ENCODE measurements at places on chromosomes 6 and 20.

- DNase-seq: no peak
Measured at GRCh38 chr6:144721232-144721631, 436.1 kb downstream of the UTRN start.

- DNase-seq: no peak
Measured at GRCh38 chr6:87789198-87789899, 87.3 kb upstream of the AKIRIN2 start.

DNA sequence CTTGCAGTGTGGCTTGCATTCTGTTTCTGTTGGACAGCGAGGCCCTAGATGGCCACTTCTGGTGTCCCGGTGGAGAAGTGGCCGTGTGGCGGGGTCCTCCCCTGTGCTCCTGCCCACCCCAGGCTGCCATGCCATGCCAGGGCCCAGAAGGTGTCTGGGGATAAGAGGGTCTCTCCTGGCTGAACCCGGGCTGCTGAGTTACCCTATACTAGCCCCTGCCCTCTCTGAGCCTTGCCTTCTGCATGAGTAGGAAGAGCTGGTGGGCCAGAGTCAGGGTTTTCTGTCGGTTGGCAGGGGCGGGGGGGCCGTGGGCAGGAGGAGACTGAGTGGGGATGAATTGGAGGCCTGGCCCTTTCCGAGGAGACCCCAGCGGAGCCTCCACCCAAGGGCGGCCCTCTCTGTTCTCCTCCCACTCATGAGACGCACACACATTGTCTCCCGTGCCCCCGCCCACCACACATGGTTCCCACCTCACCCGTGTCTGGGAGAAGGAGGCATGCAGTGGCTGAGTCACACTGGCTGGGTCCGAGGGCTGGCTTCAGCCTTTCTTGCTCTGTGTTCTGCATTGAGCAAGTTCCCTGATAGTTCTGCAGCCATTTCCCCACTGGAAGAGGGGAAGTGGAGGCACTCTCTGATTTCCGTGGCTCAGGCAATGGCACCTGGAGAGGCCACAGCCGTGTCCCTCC is 24.6 kb downstream of the VSTM2L start:
- no peak for DNase-seq

GRCh38 chr6:34227761-34228421 is 8.8 kb upstream of the HMGA1 start:
- no peak for DNase-seq

- DNase-seq: no peak
Measured at GRCh38 chr6:139881728-139882211, 507.3 kb upstream of the CITED2 start.

DNA sequence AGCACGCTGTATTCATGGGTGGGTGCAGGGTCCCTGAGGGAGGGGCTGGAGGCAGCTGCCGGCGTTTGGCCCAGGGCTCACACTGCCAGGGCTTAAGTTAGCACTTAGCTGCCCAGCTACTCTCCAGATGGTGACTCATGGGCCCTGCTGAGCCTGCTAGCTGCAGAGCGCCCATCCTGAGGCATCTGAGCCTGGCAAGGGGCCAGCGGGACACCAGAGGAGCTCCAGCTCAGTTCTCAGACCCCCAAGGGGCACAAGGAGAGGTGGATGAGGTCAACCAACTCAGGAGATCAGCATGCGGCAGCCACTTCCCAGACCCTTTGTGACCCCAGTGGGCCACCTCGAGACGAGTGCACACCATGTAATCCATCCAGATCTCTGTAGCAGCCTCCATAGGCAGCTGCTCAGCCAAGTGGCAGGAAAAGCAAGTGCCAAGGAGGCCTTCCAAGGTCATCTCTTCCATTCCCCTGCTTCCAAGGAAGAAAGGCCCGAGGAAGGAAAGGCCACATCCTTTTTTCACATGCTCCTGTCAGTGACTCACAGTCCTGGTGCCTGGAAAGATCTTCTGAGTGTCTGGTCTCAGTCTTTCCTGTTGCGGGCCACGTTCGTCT is 35.3 kb downstream of the FOXP4 start:
- DNase-seq: no peak

GRCh38 chr20:16052456-16052855 is 520.8 kb downstream of the KIF16B start:
- no peak for DNase-seq

DNA sequence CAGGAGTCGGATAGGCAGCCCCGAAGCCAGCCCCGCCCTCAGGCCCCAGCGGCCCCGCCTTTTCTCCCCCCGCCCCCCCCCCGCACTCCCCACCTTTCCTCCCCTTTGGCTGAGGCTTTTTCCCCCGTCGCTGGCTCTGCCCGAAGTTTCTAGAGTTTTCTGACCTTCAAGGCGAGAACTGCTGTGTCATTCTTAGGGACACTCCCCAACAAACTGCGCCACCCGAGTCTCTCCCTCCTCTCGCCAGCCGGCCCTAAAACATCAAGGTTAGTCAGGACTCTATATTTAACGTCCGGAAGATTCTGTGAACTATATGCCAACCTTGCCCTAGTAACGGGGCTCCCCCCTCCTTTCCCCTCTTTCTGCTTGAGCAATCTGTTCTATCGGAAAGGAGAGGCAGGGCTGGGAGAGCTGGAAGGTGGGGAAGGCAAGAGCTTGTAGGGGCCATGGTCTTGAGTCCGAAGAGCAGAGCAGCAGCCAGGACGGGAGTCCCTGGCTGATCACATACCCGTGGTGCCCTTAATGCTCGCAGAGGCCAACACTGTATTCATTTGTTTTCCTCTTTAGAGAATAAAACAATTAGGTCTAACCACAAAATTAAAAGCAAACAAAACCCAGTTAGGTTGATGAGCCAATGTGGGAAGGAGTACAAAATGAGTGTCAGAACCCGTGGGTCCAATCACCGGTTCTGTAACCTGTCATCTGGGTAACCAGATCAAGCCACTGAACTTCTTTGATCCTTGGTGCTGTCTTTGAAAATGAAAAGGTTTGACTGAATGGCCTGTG is 5.3 kb upstream of the HSPA1B start:
- DNase-seq: peak; percentile 35

DNA sequence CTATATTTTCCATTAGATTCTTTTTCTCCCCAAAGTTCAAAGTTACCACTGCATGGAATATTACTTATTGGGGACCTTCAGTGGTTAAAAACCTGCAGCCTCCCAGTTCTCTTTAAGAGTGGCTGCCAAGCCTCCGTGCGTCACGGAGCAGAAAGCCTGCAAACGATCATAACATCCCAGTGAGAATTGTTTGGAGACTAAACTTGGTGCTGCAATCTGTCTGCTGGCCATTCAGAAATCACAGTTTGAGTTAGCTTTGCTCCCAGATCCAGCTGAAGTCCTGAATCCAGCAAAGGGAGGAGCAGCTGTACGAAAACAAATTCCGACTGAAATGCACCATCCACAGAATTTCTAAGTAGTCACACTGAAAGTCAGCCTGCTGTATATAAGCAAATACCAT is 213.5 kb upstream of the PDE10A start:
- DNase-seq: no peak

DNA sequence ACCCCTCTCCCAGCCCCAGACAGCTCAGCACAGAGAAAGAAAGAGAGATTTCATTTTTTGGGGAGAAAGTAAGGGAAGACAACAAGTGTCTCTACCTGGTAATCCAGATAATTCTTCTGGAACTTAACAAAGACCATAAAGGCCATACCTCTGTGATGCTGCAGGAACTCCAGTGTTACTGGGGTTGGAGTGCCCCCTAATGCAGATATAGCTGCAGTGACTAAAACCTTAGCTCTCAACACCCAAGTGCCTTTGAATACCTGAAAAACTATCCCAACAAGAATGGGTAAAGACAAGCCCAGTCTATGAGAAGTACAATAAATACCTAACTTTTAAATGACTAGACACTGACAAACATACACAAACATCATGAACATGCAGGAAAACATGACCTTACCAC is 365.3 kb upstream of the PTCHD4 start:
- no peak for DNase-seq

GRCh38 chr6:32442977-32443552 is 3.4 kb downstream of the HLA-DRA start:
- no peak for DNase-seq

- no peak for DNase-seq
Measured at GRCh38 chr20:56839786-56840185, 210.7 kb downstream of the TFAP2C start.

- no peak for DNase-seq
Measured at GRCh38 chr20:8133851-8134451, 1.9 kb downstream of the PLCB1 start.

DNA sequence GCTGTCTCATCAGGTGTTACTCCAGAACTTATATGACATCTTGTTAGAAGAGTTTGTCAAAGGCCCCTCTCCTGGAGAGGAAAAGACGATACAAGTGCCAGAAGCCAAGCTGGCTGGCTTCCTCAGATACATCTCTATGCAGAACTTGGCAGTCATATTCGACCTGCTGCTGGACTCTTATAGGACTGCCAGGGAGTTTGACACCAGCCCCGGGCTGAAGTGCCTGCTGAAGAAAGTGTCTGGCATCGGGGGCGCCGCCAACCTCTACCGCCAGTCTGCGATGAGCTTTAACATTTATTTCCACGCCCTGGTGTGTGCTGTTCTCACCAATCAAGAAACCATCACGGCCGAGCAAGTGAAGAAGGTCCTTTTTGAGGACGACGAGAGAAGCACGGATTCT is 43.7 kb upstream of the SMIM28 start:
- no peak for DNase-seq

- DNase-seq: no peak
Measured at GRCh38 chr6:136547336-136547735, 2.9 kb downstream of the MAP7 start.

DNA sequence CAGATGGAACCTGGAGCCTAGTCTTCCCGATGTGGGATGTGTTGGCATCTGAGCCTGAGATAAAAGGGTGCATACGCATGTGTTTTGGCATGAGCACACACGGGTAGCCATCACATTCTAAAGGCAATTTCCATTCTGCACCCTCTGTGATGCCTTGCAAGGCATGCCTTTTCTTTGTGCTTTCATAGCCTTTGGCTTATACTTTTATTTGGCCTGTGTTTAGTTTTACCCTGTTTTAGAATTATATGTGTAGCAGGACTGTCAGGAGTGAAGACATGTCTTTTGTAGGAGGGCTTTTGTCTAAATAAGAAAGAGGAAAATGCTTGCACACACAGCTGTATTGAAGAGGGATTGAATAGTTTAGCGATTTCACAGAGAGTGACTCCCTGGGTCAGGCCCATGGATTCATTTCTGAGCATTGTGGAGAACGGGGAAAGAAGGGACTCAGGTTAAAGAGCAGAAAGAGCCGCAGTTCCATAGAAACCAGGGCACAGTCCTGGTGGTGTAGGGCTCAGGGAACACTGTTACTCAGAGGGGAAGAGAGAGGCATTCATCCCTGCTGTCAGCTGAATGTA is 530.2 kb downstream of the DHX35 start:
- DNase-seq: no peak

DNA sequence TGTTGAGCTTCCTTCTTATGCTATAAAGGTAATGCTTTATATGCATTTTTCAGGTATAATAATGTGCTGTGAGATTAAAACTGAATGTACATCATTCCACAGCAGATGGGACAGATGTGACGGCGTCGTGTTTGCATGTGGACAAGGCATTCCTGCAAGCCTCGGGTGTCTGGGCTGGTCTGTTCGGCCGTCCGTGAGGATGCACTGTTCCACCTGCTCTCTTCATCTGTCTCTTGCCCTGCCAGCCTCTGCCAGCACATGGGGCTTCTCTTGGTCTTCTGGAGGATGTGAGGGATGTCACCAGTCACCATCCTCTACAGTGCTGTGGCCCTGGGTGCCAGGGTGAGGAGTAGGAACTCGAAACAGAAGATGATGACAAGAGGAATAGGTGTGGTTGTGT is 223.2 kb downstream of the ERMARD start:
- DNase-seq: no peak

- DNase-seq: peak; percentile 64
Measured at GRCh38 chr20:62977613-62978560, 25.4 kb downstream of the SLC17A9 start.

DNA sequence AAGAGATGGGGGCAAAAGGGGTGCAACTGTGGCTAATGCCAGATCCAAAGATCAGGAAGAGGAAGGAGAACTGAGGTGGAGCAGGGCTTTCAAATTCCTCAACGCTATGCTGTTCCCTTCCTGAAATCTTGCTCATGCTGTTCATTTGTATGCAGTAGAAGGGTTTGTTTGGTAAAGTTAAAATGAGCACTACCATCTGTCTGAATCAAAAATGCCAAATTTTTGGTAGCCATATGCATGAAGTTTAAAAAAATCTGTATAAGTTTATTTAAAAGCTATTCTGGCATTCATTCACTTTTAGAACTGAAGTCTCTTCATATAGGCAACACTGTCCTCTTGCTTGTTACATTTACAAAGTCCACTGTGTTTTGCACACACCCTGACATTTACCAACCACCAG is 82.2 kb downstream of the FAM229B start:
- no peak for DNase-seq

GRCh38 chr6:87949194-87949593 is 98.4 kb upstream of the SPACA1 start:
- DNase-seq: no peak

DNA sequence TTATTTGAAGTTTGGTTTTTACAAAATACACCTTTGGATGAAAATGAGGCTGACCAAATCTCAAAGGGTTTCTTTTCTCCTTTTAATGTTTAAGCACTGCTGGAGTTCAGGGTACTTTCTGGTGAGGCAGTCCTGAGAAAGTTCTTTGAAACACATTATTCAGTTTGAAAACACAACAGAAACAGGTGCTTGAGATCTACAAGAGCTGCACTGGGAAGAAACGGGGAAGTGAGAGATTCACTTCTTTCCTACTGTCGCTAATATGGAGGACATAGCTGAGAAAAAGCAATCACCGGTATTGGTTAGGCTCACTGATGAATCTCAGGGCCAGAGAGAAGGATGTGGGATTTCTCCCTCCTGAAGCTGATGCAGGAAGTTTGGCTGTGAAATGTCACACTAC is 22.9 kb upstream of the TMEM170B start:
- DNase-seq: no peak

GRCh38 chr6:66291905-66292304 is 584.9 kb upstream of the EYS start:
- no peak for DNase-seq

DNA sequence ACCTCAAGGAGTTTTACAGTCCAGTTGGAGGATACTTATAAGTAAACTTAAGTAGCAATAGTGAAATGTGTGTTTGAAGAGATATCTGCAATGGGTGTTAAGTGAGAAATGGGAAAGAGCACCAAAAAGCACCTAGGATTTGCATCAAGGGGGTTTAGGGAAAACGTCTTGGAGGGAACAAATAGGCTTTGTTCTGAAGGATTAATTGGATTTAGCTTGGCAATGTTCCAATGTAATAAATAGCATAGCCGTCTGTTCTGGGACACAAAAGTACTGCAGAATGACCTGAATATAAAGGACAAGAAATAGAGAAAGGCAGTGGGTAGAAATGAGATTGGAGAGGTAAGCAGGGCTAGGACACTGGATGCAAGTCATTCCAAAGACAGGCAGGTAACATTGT is 2.8 kb upstream of the MYO6 start:
- DNase-seq: no peak

- DNase-seq: no peak
Measured at GRCh38 chr6:85644279-85644762, 1.6 kb upstream of the SYNCRIP start.

Measured in stimulated activated CD8-positive, alpha-beta memory T cell treated with anti-CD3 and anti-CD28 coated beads, Interleukin-4, amount 100 ng/mL, for 1 hour (primary cell).